ENCODE measurements at places on chromosomes 12 and 14.

GRCh38 chr12:30533558-30534265 is 162.0 kb downstream of the IPO8 start:
- no peak for DNase-seq

- DNase-seq = no peak
These were observed 9.1 kb downstream of the KRT83 start for GRCh38 chr12:52312086-52312485.

DNA sequence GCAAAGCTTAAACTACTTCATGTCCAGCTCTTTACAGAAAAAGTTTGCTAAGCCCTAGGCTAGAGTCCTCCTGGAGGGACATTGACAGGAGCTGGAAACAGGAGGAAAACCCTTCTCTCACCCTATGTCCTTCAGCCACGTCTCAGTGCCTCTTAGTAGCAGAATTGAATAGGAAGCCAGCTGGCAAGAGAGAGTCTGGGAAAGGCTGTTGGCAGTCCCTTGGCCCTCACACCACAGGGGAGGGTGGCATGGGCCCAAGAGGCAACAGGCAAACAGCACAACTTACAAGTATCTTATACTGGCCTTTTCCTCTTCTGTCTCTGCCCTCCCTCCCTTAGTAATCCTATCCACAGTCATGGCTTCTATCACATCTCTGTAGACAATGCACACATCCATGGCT is 27.7 kb upstream of the DHRS2 start:
- DNase-seq = no peak

DNA sequence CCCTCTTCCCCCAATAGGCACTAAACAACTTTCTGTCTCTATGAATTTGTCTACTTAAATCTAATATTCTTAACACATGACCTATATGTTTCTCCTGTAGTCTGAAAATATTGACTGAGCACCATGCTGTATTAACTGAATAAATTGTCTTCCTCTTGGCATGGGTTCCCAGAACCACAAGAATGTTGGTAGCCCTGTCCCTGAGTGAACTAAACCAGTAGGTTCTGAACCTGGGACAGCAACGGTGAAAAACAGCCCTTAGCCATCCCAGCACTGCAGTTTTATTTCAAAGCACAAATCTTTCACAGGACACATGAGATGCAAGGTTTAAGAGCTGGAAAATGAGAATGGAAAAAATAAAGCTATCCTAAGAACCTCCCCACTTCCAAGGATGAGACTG is 20.4 kb upstream of the HSP90B1 start:
- DNase-seq = no peak

GRCh38 chr12:88698471-88698870 is 118.2 kb upstream of the KITLG start:
- DNase-seq = no peak

DNA sequence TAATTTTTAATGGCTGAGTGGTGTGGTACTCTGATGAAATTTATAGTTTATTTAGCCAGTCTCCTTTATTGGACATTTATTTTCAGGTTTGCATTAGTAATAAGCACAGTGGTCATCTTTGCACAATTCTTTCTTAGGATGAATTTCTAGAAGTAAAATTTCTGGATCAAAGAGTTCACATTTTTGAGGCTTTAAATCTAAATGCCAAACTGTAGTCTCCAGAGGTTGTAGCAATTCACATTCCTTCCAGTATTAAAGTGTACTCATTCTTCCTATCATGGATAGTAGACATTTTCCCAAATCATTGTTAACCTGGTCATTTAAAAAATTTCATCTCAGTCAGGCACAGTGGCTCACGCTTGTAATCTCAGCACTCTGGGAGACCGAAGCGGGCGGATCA is 24.8 kb downstream of the SLC39A9 start:
- DNase-seq = no peak

GRCh38 chr12:53887881-53888280 is 50.8 kb upstream of the HOXC13 start:
- no peak for DNase-seq

DNA sequence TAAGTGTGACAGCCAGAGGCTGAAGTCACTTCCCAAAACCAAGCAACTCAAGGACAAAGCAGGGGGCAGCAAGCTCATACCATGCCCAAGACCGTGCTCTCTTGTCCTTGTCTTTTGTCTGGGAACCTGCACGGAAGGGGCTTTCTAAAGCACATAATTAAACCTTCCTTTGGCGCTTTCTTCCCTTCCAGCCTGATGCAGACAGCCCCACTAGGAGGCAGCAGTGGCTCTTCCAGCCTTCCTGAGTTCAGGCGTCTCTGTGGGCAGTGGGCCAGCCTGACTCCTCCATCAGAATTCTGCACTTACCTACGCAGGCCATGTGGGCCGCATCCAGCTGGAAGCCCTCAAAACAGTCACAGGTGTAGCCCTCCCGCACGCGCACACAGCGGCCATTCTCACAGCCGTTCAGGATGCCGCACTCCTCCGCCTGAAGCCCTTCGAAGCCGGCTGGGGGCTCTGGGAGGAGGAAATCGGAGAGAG is 7.6 kb downstream of the ISCA2 start:
- DNase-seq = no peak

DNA sequence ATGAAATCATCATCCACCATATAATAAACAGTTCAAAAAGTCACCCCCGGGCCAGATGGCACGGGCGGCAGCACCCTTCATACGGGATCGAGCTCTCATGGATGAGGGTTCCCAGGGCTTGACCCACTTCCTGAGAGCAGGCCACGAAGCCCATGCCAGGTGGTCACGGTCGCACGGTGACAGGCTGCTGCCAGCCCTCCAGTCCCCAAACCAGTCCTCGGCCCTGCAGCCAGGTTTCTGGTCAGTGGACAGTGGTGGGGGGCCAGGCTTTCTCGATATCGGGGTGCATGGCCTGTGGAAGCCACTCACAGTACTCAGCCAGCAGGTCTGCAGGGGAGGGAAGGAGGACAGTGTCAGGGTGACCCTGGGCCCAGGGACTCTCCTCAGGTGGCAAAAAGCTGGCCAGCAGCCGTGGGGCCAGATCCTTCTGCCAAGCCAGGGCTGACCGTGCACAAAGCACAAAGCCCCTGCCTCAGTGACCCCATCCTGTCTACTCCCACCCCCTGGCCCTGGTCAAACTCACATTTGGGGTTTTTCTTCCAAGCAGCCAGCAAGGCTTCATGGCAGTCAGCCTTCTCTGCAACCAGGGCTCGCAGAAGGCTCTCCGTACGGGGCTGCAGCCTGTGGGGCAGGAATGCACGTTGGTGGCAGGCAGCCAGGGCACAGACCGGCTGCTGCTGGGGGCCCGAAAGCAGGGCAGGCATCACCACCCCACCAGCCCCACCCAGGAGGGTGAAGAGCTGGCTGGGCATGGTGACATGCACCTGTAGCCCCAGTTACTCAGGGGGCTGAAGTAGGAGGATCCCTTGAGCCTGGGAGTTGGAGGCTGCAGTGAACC is 33.3 kb upstream of the UBC start:
- no peak for DNase-seq

DNA sequence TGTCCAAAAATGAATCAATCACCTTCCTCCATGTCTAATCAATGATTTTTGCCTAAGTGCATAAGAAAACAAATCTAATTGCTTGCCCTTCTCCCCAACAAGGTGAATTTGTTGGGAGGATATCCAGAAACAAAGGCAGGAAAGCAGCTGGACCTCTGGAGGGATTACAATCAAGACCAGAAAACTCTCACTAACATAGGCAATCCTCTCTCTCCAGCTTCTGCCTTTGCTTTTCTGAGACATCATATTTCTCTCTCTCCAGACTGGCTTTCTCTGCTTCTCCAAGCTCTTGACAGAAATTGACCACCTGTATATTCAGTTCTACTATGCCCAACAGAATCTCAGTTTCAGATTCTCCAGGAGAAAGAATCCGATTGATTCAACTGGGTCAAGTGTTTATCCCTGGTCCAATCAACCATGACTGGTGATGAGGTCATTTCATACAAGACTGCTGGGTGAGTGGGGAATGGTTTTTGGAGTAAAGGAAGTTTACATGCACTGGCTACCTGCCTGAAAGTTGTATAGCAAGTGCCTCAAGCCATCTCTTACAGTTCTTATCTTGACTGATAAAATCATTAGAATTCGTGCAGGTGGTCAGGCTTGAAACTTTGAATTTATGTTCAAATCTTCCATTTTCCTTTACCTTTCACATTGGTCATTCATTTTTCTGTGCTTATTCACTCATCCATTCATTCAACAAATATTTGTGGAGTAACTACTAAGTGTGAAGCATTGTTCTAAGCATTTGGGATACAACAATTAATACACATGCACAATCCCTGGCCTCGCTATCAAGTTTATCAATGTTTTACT is 22.2 kb upstream of the CFAP54 start:
- no peak for DNase-seq

DNA sequence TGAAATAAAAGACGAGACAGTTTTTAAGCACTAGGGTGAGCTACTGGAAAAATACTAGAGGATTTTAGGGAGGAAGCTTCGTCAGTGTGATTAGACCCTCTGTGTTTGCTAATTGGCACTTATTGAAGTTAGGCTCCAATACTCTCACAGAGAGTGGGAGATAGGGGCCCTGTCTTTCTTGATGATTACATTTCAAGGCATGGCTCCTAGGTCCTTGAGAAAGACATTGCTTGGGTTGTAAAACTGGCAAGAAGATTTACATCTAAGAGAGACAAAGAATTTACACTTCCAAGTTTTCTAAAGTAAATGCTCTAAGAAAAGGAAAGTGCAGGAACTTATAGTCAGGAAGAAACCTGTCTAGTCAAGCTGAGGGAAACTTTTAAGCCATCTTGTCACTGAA is 183.2 kb downstream of the C12orf50 start:
- DNase-seq = no peak

DNA sequence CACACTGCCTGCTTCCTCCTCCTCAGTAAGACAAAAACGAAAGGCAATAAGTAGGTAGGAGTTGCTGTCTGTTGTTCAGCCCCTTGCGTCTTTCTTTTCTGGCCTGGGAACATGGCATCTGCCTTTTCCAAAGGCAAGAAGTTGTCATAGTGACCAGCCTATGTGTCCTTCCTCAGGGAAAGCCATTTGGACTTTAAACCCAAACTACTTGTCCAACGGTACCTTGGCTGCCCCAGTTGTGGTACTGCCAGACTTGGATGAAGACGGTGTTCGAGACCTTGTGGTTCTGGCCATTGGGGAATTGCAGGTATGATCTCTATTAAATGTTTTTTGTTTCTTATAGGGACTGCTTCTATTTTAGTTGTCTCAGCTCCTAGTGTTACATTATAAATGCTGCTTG is 18.5 kb downstream of the FAM234B start:
- no peak for DNase-seq

DNA sequence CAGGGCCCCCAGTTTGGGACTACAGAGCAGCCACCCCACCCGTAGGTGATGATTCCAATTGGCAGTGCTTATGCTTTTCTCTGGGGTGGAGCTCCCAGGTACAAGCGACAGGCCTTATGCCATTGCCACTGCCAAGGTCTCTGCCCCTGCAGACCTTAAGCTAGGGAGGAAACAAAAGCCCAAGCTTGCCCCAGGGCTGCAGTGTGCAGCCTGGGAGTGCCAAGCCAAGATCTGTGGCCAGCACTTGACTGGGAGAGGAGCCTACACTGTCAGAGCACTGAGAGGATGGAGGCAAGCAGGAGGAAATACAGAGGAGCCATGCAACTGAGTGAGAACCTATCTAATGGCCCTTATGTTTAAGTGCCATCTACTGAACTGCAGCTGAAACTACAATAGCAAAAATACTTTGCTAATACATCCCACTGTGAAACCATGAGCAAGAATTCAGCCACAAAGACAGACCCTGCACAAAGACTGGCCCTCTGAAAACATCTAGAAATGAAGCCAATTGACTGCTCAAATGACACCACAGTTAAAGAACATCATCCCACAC is 17.7 kb upstream of the ASCL1 start:
- no peak for DNase-seq

DNA sequence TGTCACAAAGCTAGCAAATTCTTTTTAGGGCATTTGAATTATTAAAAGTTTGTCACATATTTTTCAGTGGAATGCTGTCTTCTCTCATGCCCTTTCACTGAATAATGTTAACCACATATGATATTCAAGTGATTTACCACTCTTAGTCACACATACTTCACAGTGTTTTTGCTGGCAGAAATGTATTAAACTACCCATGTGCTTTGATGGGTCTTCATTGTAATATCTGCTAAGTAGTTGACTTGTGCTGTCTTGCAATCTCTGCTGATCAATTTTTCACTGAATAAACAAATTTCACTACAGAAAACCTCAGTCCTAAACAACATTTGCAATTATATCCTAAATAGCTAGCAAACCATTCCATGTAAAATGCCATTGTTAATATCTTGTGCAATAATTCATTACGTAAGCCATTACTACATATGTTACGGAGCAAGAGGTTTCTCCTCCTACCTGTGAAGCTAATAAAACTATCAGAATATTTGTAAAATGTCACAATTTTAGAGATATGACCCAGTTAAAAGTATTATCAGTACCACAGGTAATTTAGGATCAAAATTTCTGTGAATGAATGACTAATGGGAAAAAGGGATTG is 64.6 kb upstream of the LMO3 start:
- no peak for DNase-seq

DNA sequence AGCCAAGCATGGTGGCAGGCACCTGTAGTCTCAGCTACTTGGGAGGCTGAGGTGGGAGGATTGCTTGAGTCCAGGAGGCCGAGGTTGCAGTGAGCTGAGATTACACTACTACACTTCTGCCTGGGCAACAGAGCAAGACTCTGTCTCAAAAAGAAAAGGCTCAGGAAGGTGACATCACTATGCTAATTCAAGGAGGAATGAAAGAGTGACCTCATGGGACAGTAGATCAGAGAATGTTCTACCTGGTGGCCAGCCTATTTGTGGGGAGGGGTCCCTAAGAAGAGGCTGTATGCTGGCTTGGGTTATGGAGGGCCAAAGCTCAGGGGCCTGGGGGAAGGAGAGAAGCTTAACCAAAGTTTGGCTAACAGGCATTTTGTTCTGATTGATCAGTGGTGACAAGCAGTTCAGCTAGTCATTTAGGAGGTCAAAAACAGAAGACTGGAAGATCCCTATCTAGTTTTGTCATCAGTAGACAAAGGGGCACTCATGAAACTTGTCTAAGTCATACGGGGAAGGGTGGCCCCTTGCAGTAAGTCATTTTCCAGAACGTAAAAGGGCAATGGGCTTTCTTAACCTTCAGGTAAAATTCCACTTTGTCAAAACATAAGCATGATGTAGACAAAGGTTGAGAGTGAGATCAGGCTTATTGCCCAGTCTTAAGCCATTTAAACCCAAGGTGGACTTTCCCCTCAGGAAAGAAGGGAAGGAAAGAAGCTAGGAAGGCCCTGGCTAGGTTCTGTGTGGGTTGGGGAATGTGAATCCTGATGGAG is 60.8 kb upstream of the EEA1 start:
- DNase-seq = no peak

GRCh38 chr12:116520801-116521471 is 38.2 kb upstream of the MAP1LC3B2 start:
- no peak for DNase-seq

GRCh38 chr14:50675597-50675996 is 7.5 kb upstream of the SAV1 start:
- DNase-seq = no peak

GRCh38 chr12:23337213-23337612 is 612.3 kb downstream of the SOX5 start:
- DNase-seq = no peak

DNA sequence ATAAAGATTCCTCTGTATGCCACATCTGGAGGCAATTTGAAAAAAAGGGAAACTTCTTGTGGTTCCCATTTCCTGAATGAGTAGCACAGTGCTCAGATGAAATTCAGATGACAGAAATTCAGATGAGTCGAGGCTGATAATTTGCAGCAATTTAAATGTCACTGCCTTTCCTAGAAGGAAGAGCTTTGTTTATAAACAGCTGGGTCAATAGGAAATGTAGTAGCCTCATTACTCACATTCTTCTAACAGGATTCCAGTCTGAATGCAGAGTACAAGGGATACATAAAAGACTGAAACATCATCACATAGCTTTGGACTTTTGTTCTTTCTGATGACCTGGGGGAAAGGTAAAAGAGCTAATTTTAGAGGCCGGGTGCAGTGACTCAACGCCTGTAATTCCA is 11.3 kb upstream of the DACT1 start:
- no peak for DNase-seq

Measured in SIG-M5 (cell line).